ENCODE measurements at places on chromosomes 2 and 18. TPM values are rescaled to one million over a fixed set of nuclear protein-coding genes. Genes with fewer than 3 reads are reported as not detected.

CTAGE1 gene
- total RNA-seq: not detected

PKP4 gene
- 8.9 TPM for total RNA-seq

INHA gene
- not detected for total RNA-seq

TMEM237 gene
- 12.2 TPM for total RNA-seq

FTCDNL1 gene
- total RNA-seq: not detected

Measured in cardiac ventricle fibroblast (primary cell).